ENCODE measurements at places on chromosomes 11 and 22. TPM values are rescaled to one million over a fixed set of nuclear protein-coding genes. Genes with fewer than 3 reads are reported as not detected.
A peak's percentile ranks its signal among the peaks of the same experiment; 100 is the strongest.

MS4A12 gene
- not detected for total RNA-seq

CNGA4 gene
- total RNA-seq = not detected

OR5P2 gene
- total RNA-seq = not detected

PRG3 gene
- not detected for total RNA-seq

DNA sequence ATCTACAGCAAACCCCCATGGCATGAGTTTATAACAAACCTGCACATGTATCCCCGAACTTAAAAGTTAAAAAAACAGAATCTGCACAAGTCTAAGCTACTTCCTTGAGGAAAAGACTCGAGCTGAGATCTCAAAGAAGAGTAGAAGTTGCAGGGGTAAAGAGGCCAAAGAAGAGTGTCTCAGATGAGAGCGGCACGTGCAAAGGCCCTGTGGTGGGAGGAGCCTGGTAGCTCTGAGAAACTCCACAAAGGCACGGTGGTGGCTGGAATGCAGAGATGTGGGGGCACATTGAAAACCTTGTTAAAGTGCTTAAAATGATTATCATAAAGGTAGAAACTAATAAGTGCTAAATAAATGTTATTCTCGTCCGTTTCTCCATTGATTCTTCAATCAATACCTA lies 103.2 kb upstream of the GRK3 start:
- DNase-seq = no peak

DNA sequence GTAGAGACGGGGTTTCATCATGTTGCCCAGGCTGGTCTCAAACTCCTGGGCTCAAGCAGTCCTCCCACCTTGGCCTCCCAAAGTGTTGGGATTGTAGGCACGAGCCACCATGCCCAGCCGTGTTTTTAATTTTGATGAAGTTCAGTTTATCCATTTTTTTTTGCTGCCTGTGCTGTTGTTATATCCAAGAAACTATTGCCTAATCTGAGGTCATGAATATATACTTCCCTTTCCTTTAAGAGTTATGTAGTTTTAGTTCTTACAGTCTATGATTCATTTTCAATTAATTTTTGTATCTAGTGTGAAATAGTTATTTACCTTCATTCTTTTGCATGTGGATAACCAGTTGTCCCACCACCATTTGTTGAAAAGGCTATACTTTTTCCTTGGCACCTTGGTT lies 50.3 kb upstream of the SORL1-AS1 start:
- DNase-seq = no peak

DNA sequence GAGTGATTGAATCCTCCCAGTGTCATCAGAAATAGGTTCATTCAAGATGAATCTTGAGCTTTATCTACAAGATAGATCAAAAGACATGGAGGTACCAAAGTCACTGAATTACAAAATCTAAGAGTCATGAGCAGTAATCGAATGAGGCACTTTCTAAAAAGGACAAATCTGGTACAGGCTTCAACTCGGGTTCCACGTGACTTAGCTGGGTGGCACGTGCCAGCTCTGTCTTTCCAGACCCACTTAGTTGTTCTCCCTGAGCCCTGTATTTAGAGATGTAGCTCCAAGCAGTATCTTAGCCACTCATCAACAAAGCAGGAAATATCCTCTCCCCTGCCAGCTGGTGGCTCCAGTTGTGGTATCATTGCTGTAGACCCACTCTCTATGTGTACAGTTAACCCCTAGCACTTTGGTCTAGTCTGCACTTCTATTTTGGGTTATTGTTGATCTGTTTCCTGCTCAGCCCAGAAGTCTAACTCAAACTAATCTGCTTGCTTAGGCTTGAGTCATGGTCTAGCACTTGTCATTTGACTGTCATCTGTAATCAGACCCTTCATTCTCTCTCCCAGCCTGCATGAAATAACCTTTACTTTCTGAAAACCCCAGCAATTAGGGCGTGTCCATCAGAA lies 528.7 kb downstream of the ETS1 start:
- peak; percentile 51 for DNase-seq

- DNase-seq = no peak
Observed at GRCh38 chr11:14096606-14097005, 134.1 kb downstream of the SPON1 start.

DNA sequence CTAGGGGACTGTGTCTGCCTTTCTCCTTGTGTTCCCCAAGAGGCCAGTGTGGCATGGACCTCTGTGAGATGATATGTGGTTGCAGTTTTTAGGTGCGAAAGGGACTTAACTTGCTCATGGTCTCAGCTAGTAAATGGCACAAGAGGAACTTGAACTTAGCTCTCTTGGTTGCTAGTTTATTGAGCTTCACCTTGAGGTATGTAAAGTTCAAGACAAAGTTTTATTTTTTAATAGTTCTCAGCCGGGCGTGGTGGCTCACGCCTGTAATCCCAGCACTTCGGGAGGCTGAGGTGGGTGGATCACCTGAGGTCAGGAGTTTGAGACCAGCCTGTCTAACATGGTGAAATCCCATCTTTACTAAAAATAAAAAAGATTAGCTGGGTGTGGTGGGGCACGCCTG lies 71.6 kb upstream of the SUSD2 start:
- DNase-seq = no peak

GRCh38 chr11:86801364-86801763 lies 1.0 kb downstream of the PRSS23 start:
- peak; percentile 47 for DNase-seq

- DNase-seq = no peak
Observed at GRCh38 chr11:134229126-134229790, 4.8 kb downstream of the VPS26B start.

- no peak for DNase-seq
Observed at GRCh38 chr11:14314127-14314526, 44.9 kb downstream of the RRAS2 start.
